ENCODE measurements at places on chromosomes 16 and 17. TPM values are rescaled to one million over a fixed set of nuclear protein-coding genes. Genes with fewer than 3 reads are reported as not detected.

ZG16 gene
- not detected for total RNA-seq

CLEC18B gene
- total RNA-seq, result not detected

HOXB5 gene
- total RNA-seq, result 0.73 TPM

KIF2B gene
- not detected for total RNA-seq

RAB37 gene
- 0.85 TPM for total RNA-seq

HES7 gene
- 0.73 TPM for total RNA-seq

ADORA2B gene
- 10.4 TPM for total RNA-seq

EVPLL gene
- not detected for total RNA-seq

CFAP119 gene
- 0.36 TPM for total RNA-seq

NLRC5 gene
- total RNA-seq, result 61.2 TPM

TPSB2 gene
- total RNA-seq, result not detected

MYH13 gene
- not detected for total RNA-seq

SALL1 gene
- 0.81 TPM for total RNA-seq

HEATR9 gene
- total RNA-seq, result not detected

MYO18A gene
- 85.0 TPM for total RNA-seq

TBC1D16 gene
- 38.3 TPM for total RNA-seq

DPEP3 gene
- not detected for total RNA-seq

TXNL4B gene
- total RNA-seq, result 5.8 TPM

PLLP gene
- total RNA-seq, result under 0.01 TPM

DBNDD1 gene
- 1.1 TPM for total RNA-seq

TP53TG3 gene
- total RNA-seq, result not detected

SLC25A39 gene
- total RNA-seq, result 76.4 TPM

KRTAP9-3 gene
- total RNA-seq, result not detected

SCIMP gene
- not detected for total RNA-seq

RASL10B gene
- total RNA-seq, result 0.97 TPM

DECR2 gene
- total RNA-seq, result 25.2 TPM

KCTD19 gene
- not detected for total RNA-seq

SLC16A5 gene
- 28.1 TPM for total RNA-seq

KRT32 gene
- not detected for total RNA-seq

HBQ1 gene
- total RNA-seq, result not detected

TBC1D3H gene
- not detected for total RNA-seq

MEFV gene
- total RNA-seq, result 0.16 TPM

ITGB4 gene
- total RNA-seq, result 39.8 TPM

ZNF747 gene
- total RNA-seq, result 16.6 TPM

BICDL2 gene
- not detected for total RNA-seq

LIMD2 gene
- 6.8 TPM for total RNA-seq

RAMP2 gene
- total RNA-seq, result not detected

VASN gene
- 228 TPM for total RNA-seq

SMIM22 gene
- not detected for total RNA-seq

IGF2BP1 gene
- 0.24 TPM for total RNA-seq

DPEP1 gene
- not detected for total RNA-seq

NUFIP2 gene
- 69.6 TPM for total RNA-seq

STH gene
- not detected for total RNA-seq

CD300LF gene
- total RNA-seq, result not detected

CMTM2 gene
- total RNA-seq, result not detected

HOXB9 gene
- total RNA-seq, result not detected

OR1F1 gene
- not detected for total RNA-seq

KRT39 gene
- not detected for total RNA-seq

CACNG1 gene
- total RNA-seq, result not detected

TMEM231 gene
- 15.3 TPM for total RNA-seq

ITGB3 gene
- total RNA-seq, result 40.4 TPM

GP1BA gene
- total RNA-seq, result not detected

TMC5 gene
- not detected for total RNA-seq

ADPRM gene
- 12.5 TPM for total RNA-seq

VPS9D1 gene
- 19.8 TPM for total RNA-seq

PLEKHH3 gene
- total RNA-seq, result 24.5 TPM

SECTM1 gene
- 101 TPM for total RNA-seq
